Smooth muscle cell of bladder (primary cell): ENCODE measurements at places on chromosomes 5 and 9. TPM values are rescaled to one million over a fixed set of nuclear protein-coding genes. Genes with fewer than 3 reads are reported as not detected.

Gene PNPLA7
- 0.57 and 1.1 TPM in 2 replicates for total RNA-seq

Gene THBS4
- total RNA-seq, result 1.1 and 3.2 TPM in 2 replicates

Gene FAXDC2
- 5.1 and 6.0 TPM in 2 replicates for total RNA-seq

Gene TMEM215
- not detected in 2 replicates for total RNA-seq

Gene CCDC152
- total RNA-seq, result 1.1 and 1.6 TPM in 2 replicates

Gene CYLC2
- not detected in 2 replicates for total RNA-seq

Gene NR6A1
- 0.09 and 0.14 TPM in 2 replicates for total RNA-seq

Gene WNT8A
- not detected in 2 replicates for total RNA-seq

Gene PTGS1
- 52.2 and 54.6 TPM in 2 replicates for total RNA-seq

Gene CDK9
- 35.1 and 43.4 TPM in 2 replicates for total RNA-seq

Gene WDR31
- total RNA-seq, result 1.8 and 3.4 TPM in 2 replicates

Gene MRPL50
- 9.5 TPM in 2 replicates for total RNA-seq

Gene SLC6A3
- under 0.01 TPM in 1 of 2 replicates, not detected in the other for total RNA-seq

Gene SPOCK1
- 302 and 700 TPM in 2 replicates for total RNA-seq

Gene ENHO
- not detected in 2 replicates for total RNA-seq

Gene URM1
- total RNA-seq, result 30.3 and 32.9 TPM in 2 replicates

Gene DMRT3
- not detected in 2 replicates for total RNA-seq
